ENCODE measurements at places on chromosomes 11 and 22. TPM values are rescaled to one million over a fixed set of nuclear protein-coding genes. Genes with fewer than 3 reads are reported as not detected.
A peak's percentile ranks its signal among the peaks of the same experiment; 100 is the strongest.

- DNase-seq, result no peak
These were observed 12.2 kb upstream of the SUN2 start for GRCh38 chr22:38768036-38768435.

DNA sequence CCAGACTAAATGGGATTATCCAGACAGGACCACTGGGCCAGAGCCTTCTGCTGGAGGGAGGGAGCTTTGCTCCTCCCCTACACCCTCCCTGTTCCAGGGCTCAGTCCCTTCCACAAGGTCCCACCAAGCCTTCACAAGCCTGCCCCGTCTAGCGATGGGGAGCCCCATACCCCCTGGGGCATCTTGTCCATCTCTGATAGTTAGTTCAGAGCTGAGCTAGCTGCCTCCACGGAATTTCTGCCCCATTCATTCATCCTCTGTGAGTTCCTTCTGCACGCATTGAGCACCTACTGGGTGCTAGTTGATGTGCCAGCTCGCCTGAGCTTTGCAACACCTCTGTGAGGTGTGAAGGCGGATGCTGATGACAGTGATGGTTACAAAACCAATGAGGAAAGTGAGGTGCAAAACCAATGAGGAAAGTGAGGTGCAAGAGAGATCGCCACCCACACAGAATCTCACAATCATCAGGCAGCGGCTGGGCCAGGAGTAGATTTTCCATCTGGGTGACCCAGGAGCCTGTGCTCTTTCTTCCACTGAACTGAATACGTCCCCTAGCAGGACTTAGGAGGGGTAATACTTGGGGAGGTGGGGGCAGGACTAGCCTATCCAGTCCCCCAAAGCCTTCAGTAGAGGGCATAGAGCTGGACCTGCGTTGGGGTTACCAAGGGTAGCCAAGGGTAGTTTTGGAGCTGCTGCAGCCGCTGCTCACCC lies 21.5 kb upstream of the CBX7 start:
- no peak for DNase-seq

- no peak for DNase-seq
These were observed 32.2 kb downstream of the LRRC74B start for GRCh38 chr22:21077884-21078508.

DNA sequence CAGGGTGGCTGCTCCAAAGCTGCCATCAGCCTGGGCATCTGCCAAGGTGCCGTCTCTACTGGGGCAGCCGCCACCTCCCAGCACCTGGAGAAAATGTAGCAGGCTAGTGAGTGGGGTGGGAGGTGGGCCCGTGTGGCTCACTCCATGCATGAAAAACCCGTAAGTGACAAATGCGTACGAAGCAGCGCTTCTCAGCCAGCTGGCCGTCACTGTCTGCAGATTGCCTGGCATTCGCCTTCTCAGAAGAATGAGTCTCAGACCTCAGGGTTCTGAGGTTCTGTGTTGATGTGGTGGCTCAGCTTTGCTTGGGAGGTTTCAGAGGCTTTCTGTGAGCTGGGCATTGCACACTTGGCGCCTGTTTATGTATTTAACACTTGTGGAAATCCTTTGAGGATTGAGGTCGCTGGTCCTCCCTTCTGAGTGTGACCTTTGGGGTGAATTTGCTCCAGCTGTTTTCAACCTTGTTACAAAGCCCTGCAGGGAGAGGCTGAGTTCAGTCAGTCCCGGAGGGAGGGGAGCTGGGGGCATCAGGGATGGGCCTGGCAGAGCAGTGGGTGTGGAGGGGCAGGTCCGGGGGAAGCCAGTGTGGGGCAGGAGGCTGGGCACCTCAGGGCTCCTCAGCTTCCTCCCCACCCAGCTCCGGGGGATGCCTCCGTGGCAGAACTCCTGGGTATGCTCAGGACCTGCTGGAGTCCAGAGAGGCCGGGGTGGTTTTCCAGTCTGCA lies 977.0 kb downstream of the TBC1D22A start:
- DNase-seq, result no peak

DNA sequence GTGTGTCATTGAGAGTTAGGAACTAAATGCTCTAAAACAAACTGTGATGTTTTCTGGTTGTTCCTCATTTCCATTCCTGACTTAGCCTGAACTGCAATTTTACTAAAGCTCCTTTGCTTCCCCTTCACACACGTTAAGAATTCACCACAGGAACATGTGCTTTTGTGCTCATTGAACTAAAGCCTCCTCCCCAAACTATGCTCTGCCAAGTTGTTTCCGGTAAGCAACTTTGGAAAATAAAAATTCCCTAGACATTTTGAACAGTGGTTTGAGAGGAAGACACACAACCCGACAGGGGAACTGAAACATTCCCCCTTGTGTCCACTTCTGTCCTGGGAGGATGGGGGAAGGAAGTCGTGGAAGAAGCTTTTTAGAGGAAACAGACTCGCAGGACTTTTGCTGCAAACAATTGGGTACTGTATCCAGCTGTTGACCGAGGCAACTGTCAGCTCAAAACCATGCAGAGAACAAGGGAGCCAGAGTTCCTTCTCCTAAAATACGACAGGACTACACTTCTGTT lies 66.9 kb downstream of the GAB2 start:
- DNase-seq, result no peak

DNA sequence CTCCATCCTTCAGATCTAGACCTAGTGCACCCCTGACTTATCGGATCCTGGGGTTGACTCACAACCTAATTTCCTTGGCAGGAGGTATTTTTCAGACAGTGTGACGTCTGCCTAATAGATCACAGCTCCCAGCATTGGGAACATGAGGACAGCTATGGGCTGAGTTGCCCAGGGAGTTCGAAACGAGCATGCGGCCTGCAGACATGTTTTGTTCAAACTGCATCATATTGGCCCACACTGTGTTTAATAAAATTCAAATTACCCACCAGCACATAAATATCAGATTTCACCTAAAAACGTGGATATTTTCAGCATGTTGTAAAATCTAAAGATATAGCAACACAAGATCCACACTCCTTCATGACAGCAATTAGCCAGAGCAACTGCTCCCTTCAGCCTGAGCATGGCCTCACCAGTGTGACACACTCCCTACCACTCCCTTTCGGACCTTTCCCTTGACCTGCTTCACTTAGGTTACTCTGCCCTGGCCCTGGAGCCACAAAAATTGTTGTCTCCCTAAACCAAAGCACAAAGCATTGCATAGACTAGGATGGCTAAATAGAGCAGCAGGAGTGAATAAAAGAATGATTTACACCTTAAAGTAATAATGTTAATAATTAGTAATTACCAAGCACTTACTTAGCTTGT lies 53.6 kb upstream of the USP47 start:
- no peak for DNase-seq

DNA sequence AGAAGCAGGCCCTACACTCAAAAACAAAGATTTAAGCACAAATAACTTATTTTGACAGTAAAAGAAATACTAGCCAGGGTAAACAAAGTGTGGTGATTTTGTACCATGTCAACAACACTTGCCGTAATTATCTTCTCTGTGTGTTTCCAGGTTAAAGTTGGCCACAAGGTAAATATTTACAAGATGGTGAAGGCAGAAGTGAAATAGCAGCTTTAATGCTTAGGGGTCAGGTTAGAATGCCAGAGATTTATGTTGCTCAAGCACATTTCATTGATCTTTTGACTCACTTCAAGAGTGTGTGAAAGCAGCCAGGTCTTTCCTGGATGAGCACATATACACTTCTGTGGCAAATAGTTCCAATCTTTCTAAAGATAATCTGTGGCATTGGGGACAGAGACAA lies 270.2 kb upstream of the LUZP2 start:
- no peak for DNase-seq

DNA sequence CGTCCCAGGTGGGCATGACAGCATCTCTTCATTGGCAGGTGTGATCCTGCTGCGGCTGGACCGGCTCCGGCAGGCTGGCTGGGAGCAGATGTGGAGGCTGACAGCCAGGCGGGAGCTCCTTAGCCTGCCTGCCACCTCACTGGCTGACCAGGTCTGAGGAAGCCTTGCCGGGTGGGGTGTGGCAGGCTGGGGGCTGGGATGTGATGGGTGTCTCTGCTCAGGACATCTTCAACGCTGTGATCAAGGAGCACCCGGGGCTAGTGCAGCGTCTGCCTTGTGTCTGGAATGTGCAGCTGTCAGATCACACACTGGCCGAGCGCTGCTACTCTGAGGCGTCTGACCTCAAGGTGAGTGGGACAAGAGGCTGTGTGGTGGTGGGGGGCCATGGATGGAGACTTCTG lies 3.5 kb downstream of the LARGE2 start:
- no peak for DNase-seq

DNA sequence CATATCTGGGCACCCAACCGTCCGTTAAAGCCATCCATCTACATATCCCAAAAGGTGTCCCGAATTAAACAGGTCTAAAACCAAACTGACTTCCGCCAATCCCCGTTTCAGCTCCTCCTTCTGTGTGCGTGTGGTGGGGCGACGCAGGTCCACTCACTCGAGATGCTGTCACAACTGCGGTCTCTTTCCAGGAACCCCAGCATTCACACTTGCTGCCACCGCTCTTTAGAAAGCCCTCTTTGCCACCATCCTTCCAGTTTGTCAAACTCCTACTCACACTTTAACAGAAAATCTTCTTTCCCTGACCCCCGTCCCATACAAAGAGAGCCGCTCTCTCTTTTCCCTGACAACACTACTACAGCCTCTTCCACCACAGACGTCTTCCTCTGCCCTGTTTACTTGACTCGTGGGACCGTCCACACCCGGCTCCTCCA lies 467 bp downstream of the ESS2 start:
- DNase-seq, result peak; percentile 11

DNA sequence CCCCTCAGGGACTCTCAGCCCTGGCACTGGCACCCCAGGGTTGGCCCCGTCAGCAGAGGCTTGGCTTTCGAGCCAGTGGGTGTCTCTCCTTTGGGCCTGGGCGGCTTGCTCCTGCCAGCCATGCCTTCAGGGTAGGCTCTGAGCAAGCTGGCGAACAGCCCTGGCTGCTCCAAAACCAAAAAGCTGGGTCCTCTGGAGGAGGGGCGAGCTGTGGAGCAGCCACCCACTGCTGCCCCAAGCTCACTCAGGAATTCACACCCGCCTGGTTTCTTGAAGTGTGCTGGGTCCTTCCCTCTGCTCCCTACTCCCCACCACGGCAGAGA lies 6.2 kb downstream of the YDJC start:
- DNase-seq, result no peak

DNA sequence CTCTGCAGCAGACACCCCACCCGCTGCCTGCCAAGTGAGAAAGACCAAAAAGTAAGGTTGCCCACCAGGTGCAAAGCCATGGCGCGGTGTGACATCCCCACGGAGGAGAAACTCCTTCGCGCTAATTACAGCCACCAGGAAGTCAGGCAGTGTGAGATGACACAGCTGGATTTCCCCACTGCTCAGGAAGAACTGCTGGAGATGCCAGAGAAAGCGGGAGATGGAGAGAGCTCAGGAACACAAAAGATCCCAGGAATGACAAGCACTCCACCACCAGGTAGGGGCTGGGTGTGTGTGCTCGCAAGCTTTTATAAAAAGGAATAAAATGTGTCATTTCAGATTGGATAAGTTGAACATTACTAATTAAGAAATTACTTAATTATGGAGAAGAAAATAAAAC lies 292.7 kb downstream of the OPCML start:
- DNase-seq, result no peak

DNA sequence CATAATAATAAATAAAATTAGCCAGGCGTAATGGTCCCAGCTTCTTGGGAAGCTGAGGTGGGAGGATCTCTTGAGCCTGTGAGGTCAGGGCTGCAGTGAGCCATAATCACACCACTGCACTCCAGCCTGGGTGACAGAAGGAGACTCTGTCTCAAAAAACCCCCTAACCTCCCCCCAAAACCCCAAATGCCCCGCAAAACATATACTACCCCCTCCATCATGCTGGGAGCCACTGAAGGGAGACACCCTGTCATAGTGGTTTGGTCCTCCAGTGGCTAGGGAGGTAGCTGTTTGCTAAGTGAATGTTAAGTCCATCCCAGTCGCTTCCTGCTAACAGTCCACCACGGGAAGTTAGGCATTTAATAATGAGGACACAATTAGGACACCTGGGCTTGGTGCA lies 125.0 kb downstream of the ABTB2 start:
- no peak for DNase-seq

GRCh38 chr22:41966607-41967240 lies 2.5 kb upstream of the SEPTIN3 start:
- DNase-seq, result peak; percentile 82

DNA sequence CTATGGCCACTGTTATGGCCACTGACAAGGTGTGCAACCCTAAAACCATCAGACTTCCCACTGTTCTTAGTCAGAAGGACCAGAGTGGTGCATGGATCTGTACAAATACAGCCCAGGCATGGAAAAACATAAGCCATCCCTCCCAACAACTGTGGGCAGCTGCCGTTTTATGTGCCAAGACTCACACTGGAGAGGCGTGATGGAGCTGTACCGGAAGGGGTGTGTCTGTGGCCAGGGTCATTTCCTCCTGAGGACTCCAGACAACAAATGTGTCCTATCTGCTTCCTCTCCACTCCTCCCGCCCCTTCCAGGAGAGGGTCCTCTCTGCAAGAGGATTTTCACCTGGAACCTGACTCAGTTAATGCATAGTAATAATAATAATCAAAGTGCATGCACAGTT lies 29.5 kb downstream of the KCNJ1 start:
- DNase-seq, result no peak

GRCh38 chr11:112206071-112206470 lies 20.2 kb upstream of the PTS start:
- no peak for DNase-seq

GRCh38 chr11:80843266-80843974 lies 1402.6 kb upstream of the TENM4 start:
- DNase-seq, result peak; percentile 31

GRCh38 chr22:46049726-46050450 lies 72.9 kb upstream of the WNT7B start:
- peak; percentile 79 for DNase-seq

- no peak for DNase-seq
These were observed at the start of gene SLC1A2 for GRCh38 chr11:35419184-35419829. Gene SLC1A2 (minus strand): TSS chr11:35419558. CDS start chr11:35418966, 592 bp downstream.

- DNase-seq, result no peak
These were observed 26.5 kb downstream of the NARS2 start for GRCh38 chr11:78547931-78548705.

- DNase-seq, result peak; percentile 35
These were observed 44.9 kb upstream of the ETS1 start for GRCh38 chr11:128632141-128632791.

FAM180B gene
- total RNA-seq, result not detected

FIBIN gene
- 14.2 TPM for total RNA-seq

POLD3 gene
- total RNA-seq, result 7.2 TPM

MS4A12 gene
- not detected for total RNA-seq
